Uterus (tissue), 4 donors: ENCODE measurements at places on chromosomes 4 and X.
A peak's percentile ranks its signal among the peaks of the same experiment; 100 is the strongest.

DNA sequence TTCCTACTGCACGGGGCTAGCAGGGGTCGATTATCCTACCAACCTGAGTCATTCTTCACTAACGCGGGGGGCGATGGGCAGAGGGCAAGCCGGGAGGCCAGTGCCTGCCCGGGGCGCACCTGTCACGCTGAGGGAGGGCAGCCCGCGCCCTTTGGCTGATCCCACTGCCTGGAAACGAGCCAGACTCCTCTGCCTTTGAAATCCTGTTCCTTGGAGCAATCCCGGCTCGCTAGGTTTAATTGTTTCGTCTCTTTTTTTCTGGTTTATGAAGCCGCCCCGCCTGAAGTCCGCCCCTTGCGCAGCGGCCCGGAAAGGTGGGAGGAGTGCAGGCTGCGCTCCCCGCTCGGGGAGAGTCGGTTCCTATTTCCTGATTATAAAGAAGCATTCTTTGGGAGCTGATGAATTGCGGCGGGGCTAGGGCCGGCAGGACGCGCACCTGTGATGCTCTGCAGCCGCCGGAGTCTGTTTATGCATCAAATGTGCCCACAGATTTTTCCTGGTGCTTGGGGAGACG lies 484.2 kb downstream of the BCOR start:
- peak; percentile 56 for DNase-seq

- DNase-seq = no peak
Measured at GRCh38 chr4:112290341-112290740, 4.6 kb upstream of the TIFA start.

- DNase-seq = no peak
Measured at GRCh38 chr4:79673898-79674297, 265.9 kb upstream of the GK2 start.

DNA sequence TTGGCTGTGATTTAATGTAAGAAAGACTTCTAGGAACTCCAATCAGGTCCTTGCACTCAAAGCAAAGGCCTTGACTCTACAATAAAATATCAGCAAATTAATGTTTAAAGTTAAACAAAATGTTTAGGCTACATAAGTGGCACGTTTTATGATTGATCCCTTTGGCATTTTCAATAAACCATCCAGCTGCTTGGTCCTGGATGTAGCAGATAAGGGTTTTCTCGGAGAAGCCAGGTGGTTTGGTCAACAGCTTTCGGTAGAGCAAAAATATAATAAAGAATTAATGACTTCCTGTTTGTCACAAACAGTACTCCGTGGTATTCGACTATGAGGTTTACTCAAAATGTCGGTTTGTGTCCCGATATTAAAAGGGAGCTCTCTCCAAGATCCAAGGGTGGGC lies 95.8 kb downstream of the GEMIN8 start:
- no peak for DNase-seq

DNA sequence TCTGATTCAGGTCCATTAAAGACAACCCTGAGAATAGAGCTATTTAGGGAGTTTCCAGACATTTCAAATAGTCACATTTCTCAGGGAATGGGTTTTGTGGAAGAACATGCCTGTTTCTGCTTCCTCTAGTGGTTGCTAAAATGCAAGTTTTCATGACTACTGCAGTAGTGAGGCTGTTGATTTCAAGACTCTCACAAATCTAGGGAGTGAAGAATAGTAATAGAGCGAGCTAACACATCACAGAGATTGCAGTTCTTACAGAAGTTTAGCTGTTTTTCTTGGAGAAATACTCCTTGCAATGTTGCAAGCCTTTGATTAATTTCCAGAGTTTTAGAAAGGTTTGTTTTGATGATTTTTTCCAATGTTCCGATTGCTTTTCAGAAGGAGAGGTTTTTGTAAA lies 610.2 kb upstream of the HTR2C start:
- no peak for DNase-seq

DNA sequence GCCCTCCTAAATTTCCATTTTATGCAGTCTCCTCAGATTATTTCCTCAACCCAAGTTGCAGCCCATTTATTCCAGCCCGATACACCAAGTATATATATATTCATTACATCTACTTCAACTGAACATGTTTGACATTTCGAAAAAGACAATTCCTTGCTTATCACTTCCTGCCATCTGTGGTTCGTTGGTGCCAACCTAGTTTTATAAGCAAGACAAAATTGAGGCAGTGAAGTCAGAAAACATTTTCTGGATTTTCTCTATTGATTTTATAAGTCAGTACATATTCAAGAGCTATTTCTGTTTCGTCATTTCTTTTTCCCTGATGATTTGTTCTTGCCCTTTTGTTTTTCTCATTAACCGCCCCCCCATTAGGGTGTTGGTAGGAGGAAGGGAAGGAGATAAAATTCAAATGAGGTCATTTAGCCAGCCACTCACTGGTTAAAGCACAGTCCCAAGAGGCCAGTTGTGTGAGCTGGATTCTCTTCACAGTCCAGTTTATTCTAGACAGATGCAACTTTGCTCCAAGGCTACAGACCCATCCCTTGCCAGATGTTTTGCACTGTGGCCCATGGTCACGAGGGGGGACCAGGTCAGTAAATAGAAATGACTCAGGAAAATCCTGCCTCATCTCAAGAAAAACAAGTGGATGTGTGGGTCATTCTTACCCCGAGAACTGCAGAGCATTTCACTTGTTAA lies 20.3 kb upstream of the VEGFD start:
- peak; percentile 60 for DNase-seq

DNA sequence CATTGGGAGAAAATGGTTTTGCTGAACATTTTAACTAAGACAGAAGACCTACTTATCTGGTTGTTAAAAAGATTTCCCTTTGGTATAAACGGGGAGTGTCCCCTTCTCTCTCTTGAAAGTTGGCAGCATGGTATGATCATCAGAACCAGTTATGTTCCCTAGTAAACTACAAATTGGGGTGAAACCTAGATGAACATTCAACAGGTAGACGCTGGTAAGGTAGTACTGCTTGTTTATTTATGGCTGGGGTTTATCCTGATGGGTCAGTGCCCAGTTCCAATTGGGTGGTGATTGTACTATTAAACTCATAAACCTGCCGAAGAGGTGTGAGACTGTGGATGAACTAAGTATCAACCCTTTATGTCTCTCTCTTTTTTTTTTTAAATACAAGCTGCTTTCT lies 100.5 kb downstream of the MBNL3 start:
- no peak for DNase-seq

- DNase-seq = no peak
Measured at GRCh38 chr4:79996851-79997250, 76.2 kb downstream of the ANTXR2 start.

DNA sequence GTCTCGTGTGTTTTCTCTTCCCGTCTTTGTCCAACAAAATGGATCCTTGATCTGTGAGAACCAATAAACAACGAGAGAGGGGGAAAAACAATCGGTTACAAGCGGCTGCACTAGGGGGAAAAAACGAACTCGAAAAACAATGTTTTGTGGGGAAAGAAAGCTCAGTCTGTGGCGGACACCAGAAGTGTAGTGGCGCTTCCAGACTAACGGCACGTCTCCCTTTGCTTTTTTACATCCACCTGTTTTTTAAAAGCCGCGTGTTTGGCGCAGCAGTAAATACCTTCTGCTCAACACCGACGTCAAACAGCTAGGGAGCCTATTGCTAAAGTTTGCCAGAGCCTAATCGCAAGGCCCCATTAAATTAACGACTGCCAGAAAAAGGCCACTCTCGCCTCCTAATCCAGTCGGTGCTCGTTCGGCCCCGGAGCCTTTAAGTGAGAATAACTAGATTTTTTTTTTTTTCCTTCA lies 3.3 kb downstream of the NKX6-1 start:
- no peak for DNase-seq
